ENCODE measurements at places on chromosomes 6 and 20.

DNA sequence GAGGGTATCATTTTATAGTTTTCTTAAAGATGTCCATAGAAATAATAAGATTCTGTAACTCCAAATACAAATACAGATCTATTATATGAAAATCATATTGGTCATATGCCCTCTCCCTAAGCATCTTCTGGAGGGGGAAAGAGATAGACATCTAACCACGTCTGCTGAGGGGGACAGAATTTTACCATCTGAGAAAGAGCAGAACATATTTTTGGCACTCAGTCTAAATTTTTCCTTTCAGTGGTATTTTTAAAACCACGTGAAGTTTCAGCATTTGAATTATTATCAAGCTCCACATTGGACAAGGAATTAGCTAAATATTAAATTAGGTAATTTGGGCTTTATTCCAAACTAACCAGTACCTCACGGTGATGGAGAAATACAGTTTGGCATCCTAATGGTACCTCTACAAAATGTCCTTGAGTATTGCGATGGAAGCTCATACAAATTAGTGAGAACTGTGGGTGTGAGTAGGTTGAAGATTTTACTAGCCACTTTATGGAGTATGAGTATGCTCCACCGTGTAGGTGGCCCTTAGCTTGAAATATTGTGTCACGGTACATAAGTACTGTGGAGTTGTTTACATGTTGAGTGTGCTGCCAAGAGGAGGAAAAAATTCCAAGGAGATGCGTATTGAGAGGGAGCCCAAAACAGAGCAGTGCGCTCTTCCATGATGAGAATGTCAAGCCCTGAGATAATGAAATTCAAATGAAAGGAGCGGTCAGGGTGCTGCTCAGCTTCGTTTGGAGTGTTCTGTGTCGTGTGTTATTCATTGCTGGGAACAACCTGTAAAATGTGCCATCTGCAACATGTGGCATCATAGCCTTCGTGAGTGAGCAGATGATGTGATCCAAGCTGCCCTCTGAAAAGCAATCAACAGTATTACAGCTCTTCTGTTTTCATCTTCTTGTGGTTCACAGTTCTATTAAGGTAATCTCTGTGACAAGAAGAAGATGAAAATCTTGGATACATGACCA is 48.4 kb upstream of the PHACTR2 start:
- DNase-seq = no peak

DNA sequence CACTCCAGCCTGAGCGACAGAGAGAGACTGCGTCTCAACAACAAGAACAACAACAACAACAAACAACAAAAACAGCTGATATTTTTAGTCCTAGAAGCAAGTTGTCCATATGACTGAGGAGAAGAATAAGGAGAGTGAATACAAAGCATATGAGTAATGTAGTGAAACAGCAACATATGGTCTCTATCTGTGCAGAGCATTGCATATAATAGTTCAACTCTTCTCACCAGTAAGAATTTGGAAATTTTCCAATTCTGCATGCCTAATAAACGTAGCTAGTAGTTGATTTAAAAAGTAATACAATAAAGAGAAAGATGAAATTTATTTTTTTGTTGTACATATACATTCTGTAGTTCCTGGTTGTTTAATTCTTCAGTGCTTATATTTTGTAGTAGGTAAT is 129.7 kb upstream of the FAM83B start:
- no peak for DNase-seq

- no peak for DNase-seq
Observed at GRCh38 chr6:45075246-45075645, 252.9 kb upstream of the RUNX2 start.

- DNase-seq = no peak
Observed at GRCh38 chr6:18242062-18242851, 22.1 kb downstream of the DEK start.

DNA sequence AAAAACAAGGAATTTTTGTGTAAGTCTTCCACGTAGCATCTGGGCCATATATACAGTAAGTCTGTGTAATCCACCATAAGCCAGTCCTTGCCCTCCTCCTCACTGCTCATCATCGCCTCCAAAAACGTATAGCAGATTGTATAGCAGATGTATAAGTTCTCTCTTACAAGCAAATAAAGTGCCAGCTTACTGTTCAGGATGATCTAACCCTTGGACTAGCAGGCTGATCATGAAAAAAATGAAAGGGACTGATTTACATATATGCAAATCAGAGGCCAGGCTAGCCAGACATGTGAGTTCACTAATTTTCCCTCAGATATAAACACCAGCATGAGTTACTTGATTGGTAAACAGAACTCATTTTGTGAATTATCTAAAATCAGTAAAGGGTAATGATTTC is 171.5 kb downstream of the LY86 start:
- DNase-seq = no peak

Data from stimulated activated CD4-positive, alpha-beta T cell treated with anti-CD3 and anti-CD28 coated beads, Interleukin-4, amount 100 ng/mL, for 1 hour (primary cell).